ENCODE measurements at places on chromosomes 2 and 18.

- DNase-seq: peak; percentile 87
Observed at GRCh38 chr2:227655454-227655853, 11.2 kb upstream of the SCYGR5 start.

GRCh38 chr2:218885981-218886947, 5.6 kb downstream of the WNT10A start:
- no peak for DNase-seq

DNA sequence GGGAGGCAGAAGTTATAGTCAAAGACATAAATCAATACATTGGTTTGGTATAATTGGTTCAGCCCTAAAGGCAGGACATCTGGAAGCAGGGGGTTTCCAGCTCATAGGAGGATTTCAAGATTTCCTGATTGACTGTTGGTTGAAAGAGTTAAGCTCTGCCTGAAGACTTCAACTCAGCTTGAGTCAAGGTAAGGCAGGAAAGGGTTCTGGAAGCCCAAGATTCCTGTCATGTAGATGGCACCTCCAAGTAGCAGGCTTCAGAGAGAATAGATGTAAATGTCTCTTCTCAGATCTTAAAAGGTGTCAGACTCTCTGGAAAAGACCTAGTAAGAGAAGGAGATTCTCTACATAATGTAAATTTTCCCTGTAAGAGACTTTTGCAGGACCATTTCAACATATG, 335.3 kb downstream of the RIT2 start:
- DNase-seq: no peak

DNA sequence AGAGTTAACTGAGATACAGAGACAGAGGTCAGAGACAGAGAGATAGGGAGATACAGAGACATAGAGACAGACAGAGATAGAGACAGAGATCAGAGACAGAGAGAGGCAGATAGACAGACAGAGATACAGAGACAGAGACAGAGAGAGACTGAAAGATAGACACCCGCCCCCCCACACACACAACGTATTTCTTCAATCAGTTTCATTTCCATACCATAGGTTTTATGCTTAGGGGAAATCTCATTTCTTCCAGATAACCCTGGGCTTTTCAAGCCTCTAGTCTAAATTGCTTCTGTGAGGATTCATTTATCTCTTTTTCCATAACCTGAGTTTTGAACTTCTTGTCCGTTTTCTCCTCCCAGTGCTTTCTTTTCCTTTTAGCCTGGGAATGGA, 94.6 kb downstream of the CD8B2 start:
- DNase-seq: no peak

DNA sequence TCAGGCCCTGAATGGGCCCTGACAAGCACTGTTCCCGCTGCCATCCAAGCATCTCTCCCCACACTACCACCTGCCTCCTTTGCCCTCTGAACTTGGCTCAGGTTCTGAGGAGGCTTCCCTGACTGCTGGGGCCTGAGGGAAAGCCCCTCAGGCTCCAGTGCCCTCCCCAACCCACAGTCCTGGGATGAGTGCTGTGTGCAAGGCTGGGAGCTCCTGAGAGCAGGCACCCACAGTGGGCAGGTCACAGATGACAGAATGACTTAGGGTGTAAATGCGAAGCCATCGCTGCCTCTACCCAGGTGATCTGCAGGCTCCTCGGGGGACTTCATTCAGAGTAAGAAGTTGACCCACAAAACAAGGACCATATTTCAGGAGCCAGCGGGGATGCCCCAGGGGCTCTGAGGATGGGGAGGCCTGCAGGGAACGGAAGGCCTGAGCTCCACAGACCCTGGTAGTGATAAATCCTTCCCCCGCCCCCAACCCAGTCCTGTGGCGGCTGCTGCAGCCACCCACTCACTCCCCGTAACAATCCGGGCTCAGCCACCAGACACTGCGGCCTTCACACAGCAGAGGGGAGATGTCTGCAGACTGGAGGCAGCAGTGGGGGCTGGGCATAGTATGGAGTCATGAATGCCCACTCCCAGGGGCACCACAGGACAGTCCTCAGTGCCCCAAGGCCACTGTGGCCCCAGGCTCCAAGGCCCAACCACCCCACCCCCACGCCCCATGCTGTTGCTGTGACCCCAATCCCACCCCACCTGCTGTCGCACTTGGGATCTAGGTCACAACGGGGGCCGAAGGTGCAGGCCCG, 8.9 kb downstream of the BIN1 start:
- no peak for DNase-seq

DNA sequence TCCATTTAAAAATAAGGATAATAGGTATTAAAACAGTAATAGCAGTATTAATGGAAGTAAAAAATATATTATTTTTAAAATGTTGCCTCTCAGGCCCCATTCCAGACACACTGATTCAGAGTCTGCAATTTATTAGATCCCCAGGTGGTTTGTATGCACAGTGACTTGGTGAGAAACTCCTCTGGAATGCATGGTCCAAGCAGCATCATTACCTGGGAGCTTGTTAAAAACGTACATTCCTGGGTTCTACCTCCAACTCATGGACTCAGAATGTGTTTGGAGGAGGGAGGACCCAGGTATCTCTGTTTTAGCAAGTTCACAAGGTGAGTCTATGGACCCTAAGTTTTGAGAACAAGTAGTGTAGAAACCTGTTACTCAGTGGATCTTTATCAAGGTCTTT, 95.6 kb downstream of the ITGA4 start:
- DNase-seq: no peak

DNA sequence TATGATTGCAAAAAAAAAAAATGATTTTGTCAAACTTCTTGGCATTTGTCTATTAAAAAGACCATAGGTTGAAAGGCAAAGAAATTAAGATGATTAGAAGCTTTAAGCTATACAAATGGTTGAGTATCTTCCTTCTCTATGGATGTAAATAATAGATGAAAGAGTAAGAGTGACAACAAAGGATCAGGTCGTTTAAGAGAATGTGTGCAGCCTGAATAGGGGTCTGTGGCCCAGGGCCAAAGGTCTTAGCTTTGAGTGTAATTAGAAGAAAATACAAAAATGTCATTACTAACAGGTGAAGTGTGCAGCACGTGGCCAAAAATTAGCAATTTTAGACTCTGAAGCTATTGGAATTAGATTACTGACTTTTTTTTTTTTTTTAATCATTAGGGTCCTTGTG, 122.4 kb downstream of the GREB1L start:
- no peak for DNase-seq

- no peak for DNase-seq
Observed at GRCh38 chr18:68484241-68484640, 230.7 kb downstream of the TMX3 start.

- DNase-seq: no peak
Observed at GRCh38 chr2:99481527-99481926, 8.3 kb downstream of the REV1 start.

GRCh38 chr2:30382995-30383394, 64.1 kb upstream of the LCLAT1 start:
- no peak for DNase-seq

- DNase-seq: no peak
Observed at GRCh38 chr2:5908071-5908470, 215.9 kb downstream of the SOX11 start.

DNA sequence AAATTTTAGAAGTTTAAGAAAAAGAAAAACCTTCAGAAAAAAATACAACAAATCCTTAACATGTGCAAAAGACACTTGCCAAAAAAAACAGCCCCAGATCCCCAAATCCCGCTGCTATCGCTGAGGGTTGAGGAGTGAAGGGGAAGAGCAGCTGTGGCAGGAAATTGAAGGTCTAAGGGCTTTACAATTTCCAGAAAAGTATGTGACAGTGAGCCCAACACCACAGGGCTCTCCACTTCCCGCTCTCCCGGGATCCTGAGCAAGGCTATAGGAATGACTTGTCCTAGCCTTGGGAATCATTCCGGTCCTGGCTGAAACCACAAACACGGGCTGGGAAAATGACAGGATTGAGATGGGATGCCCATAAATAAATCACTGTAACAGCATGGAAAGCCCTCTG, 191.4 kb downstream of the TMEM163 start:
- DNase-seq: no peak

DNA sequence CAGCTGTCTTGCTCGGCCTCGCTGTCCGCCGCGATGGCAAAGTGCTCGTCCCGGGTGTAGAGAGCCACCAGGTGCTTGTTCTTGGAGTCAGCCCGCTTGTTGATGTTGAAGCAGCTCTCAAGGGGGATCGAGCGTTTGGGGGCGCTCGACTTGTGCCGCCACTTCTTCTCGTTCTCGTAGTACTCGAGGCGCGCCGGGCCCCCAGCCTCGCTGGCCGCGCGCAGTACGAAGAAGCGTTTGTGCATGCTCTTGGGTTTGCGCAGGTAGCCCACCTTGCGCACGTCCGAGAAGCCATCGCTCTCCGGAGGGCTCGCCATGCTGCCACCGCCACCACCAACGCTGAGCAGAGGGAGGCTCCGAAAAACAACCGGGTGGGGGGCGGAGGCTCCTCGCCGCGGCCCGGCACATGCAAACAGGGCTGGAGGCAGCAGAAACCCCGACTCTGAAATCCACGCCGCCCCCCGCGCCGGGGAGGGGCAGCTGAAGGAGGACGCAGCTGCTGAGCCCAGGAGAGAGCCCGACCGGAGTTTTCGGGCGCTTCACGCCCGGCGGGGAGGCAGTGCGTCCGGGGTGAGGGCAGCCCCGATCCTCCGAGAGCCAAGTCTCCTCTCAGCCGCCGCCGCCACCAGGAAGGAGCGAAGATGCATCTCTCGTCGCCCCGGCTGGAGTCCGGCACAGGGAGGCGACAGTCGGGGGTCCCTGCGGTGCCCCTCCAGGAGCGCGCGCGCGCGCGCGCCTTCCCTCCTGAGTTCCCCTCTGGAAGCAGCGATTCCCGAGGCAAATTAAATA, 1.0 kb downstream of the IRS1 start:
- DNase-seq: peak; percentile 44
